Metanephros (tissue), 2 donors: ENCODE measurements at places on chromosomes 7 and 10. TPM values are rescaled to one million over a fixed set of nuclear protein-coding genes. Genes with fewer than 3 reads are reported as not detected.

The AKR1C8 gene
- total RNA-seq: 0.41 TPM

The ASB10 gene
- 3.4 TPM for total RNA-seq

The SLC13A1 gene
- 10.6 TPM for total RNA-seq

The PLEKHS1 gene
- 0.18 TPM for total RNA-seq

The FGFR2 gene
- 120 TPM for total RNA-seq

The SERPINE1 gene
- 3.4 TPM for total RNA-seq

The MET gene
- total RNA-seq: 42.0 TPM

The AMZ1 gene
- total RNA-seq: 0.23 TPM

The CHAT gene
- not detected for total RNA-seq

The ZFAND4 gene
- total RNA-seq: 24.8 TPM

The SPDYE18 gene
- 1.6 TPM for total RNA-seq

The OPN1SW gene
- total RNA-seq: not detected

The TBC1D12 gene
- total RNA-seq: 25.8 TPM

The SLC16A9 gene
- total RNA-seq: 15.4 TPM

The ZNF804B gene
- 0.23 TPM for total RNA-seq

The CDHR3 gene
- total RNA-seq: 10.7 TPM

The GBX1 gene
- 0.64 TPM for total RNA-seq

The SRRM3 gene
- 1.5 TPM for total RNA-seq

The PAPOLB gene
- total RNA-seq: 0.18 TPM

The ATP5F1C gene
- 235 TPM for total RNA-seq

The GIMAP2 gene
- 10.0 TPM for total RNA-seq

The TLL2 gene
- total RNA-seq: 0.53 TPM

The CYP3A7 gene
- 0.35 TPM for total RNA-seq

The TFR2 gene
- total RNA-seq: 5.3 TPM

The ADCYAP1R1 gene
- 1.9 TPM for total RNA-seq

The OR2A12 gene
- total RNA-seq: not detected
